Astrocyte (in vitro differentiated cells and primary cell): ENCODE measurements at places on chromosomes 2 and 18. TPM values are rescaled to one million over a fixed set of nuclear protein-coding genes. Genes with fewer than 3 reads are reported as not detected.
A peak's percentile ranks its signal among the peaks of the same experiment; 100 is the strongest.

ALKAL2 gene
- total RNA-seq, result 1.3 and 1.5 TPM in 2 replicates

TUBA4B gene
- total RNA-seq, result not detected in 2 replicates

CBLN2 gene
- not detected in 2 replicates for total RNA-seq

TRIB2 gene
- total RNA-seq, result 22.6 and 28.6 TPM in 2 replicates

SCYGR4 gene
- total RNA-seq, result not detected in 2 replicates

EGR4 gene
- not detected in 2 replicates for total RNA-seq

DYNC2LI1 gene
- 15.3 and 15.7 TPM in 2 replicates for total RNA-seq

- no peak for DNase-seq
Measured at GRCh38 chr18:79381811-79382311, 13.9 kb upstream of the NFATC1 start.

GRCh38 chr2:67489396-67489795 is 92.3 kb downstream of the ETAA1 start:
- no peak for DNase-seq

DNA sequence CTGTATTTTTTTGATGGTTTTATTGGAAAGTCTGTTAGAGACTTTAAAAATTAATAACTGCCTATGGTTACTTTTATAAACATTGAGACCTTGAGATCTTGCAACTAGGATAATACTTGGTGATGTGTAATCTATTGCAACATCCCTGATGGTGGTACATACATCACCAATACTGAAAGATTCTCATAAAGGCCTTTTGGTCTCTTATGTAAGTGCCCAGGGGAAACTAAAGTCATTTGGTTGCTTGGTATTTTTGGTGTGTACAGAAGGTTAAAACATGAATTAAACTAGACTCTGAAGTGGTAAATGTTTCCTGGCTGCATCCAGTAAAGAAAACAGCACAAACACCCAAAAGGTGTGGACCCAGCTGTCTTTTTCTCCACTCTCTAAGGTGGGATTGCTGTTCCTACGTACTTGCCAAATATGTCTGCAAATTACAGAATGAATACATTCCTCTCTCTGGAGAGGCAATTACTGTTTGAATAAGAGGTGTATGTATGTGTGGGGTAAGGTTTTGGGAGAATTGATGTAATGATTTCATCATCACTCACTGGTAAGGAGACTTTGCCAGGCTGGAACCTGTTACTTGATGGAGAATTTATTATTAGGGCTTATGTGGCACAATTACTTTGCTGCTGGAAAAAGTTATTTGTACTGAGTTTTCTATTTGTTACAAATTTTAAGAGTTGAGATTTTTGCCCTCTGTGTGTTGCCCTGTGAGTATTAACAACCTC is 3.6 kb downstream of the B3GNT2 start:
- no peak for DNase-seq

GRCh38 chr2:156526950-156527636 is 90.9 kb downstream of the GPD2 start:
- no peak for DNase-seq

DNA sequence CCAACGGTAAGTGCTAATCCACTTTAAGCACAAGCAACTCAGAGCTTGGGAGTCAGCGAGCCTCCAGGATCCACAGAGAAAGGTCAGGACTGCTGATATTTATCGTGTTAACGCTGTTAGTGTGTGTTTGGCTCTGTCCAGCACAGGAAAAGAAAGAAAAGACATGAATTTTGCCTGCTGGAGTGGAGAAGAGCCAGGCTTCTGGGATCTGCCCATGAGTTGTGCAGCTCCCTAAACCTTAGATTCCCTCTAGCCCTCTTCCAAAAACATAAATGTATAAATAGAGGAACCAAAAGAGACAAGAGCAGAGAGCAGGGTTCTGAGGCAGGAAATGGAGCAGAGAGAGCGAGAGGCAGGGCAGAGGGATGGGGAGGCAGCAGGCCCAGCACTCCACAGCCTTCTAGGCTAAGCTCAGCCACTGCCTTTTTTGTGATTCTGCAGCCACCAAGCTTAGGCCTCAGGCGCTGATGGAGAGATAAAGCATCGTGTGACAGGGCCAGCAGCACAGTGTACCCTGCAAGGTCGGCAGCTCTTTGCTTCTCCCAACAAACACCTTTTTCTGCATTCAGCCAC is 14.5 kb upstream of the MAT2A start:
- DNase-seq, result no peak

DNA sequence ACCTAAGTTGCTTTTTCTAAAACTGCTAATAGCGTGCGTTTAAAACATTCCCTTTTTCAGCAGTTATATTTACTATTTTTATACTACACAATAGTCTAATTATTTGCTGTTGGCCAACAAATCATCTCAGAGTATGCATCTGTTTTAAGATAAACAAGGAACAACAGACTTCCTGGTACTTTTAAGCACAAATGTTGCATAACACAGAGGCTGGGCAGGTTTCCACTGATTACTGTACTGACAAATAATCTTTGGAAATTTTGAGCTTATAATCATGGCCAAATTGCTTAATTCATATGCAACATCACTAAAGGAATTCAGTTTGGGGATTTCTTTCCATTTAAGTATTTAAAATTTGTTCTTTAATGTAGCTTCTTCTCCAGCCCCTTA is 737.4 kb upstream of the SALL3 start:
- DNase-seq, result no peak

- DNase-seq, result no peak
Measured at GRCh38 chr2:42932271-42933151, 140.1 kb upstream of the HAAO start.

DNA sequence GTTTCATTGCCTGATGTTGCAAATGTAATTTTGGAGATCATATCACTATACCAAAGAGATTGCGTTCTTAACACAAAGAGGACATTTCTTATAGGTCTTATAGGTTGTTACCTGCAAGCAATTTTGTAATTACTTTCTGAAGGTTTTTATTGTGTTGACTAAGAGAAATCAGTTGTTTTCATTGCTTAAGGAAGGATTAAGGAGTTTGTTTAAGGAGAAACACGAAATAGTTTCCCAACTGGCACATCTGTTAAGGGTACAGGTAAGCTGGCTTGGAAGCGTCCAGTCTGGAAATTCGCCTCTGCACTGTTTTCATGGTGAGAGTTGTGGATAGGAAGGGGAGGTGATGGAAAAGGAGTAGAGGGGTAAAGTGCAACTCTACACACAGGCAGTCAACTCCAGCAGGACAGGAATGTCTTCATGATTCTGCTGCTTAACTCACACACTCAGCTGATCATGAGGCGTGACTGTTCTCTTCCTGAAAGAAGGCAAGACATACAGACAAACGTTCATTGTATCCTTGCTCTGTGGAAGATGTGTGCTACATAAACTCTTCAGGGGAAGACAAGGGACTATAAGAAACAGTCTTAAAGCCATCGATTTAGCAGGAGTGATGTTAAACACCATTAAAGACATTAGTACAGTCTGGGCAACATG is 61.4 kb upstream of the ACSL3 start:
- no peak for DNase-seq

DNA sequence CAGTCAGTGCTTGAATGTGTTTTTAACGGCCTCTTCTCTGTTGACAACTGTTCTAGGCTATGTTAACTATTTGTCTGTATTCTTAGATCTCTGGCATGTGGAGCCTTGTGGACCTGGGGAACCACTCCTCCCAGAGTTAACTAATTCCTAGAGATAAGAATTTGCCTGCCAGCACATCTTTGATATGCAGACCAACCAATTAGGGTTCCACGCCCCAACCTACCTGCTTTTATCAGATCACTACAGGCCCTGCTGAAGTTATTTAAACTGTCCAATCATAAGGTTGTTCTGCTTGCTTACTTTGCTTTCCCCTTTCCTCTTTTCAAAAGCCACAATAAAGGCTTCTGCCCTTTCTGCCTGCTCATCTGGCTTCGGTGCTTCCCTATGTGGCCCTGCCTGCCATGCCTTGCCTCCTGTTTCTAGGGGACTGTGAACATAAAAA is 8.5 kb upstream of the CYBRD1 start:
- DNase-seq, result no peak

DNA sequence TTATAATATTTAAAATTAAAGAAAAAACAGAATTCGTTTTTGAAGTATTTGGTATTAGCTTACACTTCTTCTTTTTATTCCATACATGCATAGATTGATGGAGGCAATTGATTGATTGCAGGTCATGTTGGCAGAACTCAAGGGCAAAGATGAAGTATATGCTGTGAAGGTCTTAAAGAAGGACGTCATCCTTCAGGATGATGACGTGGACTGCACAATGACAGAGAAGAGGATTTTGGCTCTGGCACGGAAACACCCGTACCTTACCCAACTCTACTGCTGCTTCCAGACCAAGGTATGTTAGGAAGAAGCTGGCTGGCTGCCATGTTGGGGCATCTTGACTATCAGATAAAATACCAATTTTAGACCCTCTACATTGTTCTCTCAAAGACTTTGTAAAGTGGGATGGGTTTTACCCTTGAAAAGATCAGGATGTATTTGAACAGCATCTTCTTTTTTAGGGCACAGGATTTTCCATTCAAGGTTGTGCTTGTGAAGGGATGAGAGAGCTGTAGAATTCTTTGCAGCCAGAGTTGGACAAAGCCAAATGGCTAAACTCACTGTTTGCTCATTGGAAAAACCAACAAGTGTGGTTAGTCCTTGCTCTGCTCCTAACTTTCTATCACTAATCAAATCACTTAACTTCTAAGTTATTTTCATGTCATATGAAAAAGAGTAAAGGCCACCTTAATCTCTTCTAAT is 286.8 kb upstream of the EPAS1 start:
- DNase-seq, result no peak

GRCh38 chr2:96207073-96207773 is 1.4 kb downstream of the STARD7 start:
- no peak for DNase-seq

GRCh38 chr2:175218551-175218950 is 37.0 kb upstream of the ATP5MC3 start:
- no peak for DNase-seq

DNA sequence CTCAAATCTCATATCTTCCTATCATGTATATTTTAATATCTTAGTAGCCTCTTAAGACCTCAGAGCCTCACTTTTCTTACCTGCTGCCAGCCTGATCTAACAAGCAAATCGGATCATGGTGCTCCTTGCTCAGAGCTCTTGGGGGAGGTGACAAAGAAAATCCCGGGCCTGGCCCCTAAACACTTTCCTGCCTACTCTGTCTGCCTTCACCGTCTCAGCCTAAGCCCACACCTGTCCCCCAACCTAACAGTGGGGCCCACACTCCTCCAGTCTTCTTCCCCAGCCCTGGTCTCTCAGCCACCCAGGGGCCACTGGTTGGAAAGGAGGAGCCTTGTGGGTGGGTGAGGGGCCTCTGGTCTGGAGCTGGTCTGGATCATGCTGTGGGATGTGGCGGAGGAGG is 207.3 kb downstream of the HAUS1 start:
- DNase-seq, result no peak

DNA sequence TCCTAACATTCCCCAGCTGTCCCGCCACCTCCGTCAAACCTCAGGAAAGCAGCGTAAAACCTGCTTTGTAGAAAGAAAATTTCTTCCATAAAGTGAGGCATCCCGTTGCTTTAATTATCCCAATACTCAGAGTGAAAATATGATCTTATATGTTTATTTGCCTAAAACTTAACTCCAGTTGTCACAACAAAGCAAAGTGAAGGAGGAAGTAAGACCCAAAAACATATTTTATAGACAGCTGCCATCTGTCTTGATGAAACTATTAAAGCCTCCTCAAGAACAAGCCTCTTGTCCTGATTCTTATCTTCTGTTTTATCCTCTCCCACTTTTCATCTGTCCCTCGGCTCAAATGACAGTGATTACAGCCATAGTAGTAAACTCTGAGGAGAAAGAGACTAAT is 28.9 kb upstream of the LPIN2 start:
- no peak for DNase-seq

- no peak for DNase-seq
Measured at GRCh38 chr2:174546519-174547506, 50.8 kb downstream of the WIPF1 start.

DNA sequence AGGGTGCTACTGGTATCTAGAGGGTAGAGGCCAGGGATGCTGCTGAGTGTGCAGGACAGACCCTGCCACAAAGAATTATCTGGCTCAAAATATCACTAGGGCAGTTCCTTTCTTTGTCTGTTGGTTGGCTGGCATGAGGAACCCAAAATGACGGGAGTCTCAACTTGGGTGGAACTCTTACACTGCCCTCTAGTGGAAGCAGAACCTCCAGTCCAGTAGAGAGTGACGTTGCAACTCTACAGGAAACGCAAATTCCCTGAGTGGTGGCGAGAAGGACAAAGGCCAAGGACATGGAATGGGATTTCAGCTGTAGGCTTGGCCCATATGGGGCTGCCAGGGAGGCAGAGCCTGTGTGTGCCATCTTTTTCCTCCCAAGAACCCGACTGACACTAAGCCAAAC is 47.1 kb downstream of the COPS8 start:
- no peak for DNase-seq

- no peak for DNase-seq
Measured at GRCh38 chr2:207782238-207783030, 12.7 kb upstream of the FZD5 start.

DNA sequence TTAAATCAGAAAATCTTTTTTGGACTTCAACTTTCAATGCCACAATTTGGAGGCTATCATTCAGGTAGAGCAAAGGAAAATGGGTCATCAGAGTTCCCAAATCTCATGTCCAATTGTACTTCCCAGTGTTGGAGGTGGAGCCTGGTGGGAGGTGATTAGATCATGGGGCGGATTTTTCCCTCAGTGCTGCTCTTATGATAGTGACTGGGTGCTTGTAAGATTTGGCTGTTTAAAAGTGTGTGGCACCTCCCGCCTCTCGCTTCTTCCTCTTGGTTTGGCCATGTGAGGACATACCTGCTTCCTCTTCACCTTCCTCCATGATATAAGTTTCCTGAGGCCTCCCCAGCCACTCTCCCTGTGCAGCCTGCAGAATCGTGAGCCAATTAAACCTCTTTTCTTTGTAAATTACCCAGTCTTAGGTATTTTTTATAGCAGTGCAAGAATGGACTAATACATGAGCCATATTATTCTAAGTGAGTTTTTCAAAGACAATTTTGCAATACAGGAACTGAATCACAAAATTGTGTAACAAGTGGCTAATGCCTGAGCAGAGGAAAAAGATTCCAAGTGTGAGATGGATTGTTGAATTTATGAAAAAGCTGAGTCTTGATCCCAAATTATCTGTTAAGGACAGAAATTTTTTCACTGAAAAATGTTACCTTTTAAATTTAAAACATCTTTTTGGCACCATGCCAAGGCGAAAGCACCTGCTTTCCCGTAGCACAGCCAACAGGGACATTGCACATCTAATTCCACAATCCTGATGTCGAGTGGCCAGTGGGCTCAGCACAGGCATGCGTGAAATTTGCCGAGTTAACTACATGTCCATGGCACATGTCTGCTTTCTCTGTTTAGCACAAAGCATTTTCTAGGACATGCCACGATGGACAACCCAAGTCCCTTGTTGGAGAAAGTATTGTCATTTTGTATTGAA is 150.9 kb downstream of the COL6A3 start:
- DNase-seq, result peak; percentile 74

GRCh38 chr2:43220229-43220751 is 6.1 kb downstream of the ZFP36L2 start:
- peak; percentile 28 for DNase-seq

GRCh38 chr2:205463466-205464025 is 218.8 kb upstream of the NRP2 start:
- DNase-seq, result no peak

- no peak for DNase-seq
Measured at GRCh38 chr18:55189972-55190371, 230.7 kb upstream of the CCDC68 start.
